ENCODE measurements at places on chromosomes 2 and 18.

DNA sequence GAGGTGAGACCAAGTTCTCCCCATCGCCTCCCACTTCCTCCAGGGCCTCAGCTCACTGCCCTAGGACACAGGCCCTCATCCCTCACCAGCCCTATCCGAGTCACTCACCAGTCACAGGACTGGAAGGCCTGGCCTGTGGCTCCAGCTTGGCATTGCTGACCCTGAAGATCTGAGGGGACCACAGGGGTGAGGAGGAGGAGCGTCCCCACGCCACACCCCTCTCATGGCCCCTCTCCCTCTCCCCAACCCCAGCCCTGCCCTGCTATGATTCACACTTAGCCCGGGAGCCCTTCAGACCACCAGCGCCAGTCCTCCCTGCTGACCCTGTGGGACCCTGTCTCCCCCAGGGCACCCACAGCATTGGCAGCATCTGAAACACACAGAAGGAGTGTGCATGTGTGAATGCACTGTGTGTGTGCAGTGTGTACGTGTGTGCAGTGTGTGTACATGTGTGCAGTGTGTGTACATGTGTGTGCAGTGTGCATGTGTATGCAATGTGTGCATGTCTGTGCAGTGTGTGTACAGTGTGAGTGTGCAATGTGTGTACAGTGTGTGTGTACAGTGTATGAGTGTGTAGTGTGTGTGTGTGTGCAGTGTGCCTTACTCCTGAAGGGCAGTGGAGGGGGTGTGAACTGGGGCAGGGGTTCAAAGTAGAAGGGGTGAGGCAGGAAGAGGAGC lies 29.4 kb upstream of the ANKRD62 start:
- no peak for DNase-seq

DNA sequence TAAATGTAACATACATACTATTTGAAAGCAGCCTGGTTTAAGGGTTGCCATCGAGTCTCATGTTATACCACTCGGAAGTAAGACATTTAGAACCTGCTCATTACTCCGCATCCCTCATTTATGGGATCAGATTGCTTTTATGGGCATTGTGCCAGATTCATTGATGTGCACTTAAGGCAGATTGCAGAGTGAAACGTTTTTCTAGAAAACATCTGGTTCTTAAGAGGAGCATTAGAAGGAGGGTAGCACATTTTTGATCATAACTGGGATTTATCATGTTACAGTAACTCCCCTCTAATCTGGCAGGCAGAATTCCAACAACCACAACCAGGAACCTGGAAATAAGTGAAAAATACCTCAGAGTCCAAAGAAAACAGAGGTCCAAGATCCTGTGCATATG lies 74.2 kb upstream of the GALNT3 start:
- DNase-seq: no peak

GRCh38 chr2:99666256-99666655 lies 176.4 kb upstream of the REV1 start:
- no peak for DNase-seq

DNA sequence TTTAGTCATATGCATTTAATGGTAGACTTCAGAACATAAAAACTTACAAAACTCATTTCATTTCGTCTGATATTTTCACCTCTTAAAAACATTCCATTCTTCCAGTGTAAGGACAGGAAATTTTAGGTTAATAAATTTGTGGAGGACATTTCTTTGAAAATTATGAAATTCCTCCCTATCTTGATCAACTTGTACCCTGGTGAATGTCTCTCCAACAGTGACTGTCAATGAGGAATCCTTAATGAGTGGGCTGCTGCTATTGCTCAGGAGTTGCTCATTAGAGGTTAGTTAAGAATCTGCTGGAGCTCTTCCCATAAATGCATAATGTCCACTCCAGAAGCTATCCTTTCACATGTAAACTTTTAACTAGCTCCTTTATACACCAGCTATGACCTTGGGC lies 69.1 kb downstream of the LRP1B start:
- no peak for DNase-seq

DNA sequence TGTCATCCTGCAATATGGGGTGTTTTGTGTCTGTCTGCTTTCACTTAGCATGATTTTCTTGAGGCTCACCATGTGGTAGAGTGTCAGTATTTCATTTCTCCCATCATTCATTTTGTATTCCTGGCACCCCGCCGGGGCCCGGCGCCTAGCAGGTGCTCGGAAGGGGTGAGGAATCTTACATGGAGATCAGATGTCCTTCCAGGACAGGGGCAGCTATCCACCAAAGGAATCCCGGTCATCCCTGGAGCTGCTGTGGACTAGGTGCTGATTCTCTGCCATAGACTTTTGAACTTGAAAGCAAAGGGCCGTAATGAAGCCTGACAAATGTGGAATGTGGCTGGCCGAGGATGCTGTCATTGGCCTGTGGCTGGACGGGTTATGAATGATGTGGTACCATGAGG lies 2.4 kb downstream of the PRELID3A start:
- DNase-seq: no peak

DNA sequence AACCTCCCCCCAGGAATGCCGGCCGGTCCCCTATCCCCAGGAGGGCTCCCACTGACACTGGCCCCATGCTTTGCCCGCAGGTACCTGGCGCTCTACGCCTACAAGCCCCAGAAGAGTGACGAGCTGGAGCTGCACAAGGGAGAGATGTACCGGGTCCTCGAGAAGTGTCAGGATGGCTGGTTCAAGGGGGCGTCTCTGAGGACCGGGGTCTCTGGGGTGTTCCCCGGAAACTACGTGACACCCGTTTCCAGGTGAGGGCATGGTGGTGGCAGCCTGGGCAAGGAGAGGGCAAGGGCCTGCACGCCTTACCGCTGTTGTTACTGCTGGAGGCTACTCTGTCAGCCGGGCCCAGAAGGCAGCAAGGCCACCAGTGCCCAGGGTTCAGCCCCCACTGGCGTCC lies 181.3 kb downstream of the SEPTIN10 start:
- DNase-seq: no peak

DNA sequence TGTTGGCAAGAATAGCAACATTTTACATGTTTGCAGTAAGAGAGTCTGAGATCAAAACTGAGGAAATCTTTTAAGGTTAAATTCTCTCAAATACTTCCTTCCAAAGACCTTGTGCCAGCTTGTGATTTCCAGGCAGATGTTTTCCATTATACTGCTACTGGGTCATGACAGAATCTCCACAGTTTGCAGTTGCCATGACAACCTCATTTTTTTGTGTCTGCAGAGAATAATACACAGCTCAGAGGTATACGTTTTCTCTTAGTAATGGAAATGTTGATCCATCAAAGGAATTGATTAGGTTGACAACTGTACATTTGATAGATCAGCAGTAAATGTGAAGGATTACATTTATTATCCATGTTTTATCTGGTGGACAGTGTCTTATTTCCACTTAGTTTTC lies 29.1 kb upstream of the CSRNP3 start:
- no peak for DNase-seq

DNA sequence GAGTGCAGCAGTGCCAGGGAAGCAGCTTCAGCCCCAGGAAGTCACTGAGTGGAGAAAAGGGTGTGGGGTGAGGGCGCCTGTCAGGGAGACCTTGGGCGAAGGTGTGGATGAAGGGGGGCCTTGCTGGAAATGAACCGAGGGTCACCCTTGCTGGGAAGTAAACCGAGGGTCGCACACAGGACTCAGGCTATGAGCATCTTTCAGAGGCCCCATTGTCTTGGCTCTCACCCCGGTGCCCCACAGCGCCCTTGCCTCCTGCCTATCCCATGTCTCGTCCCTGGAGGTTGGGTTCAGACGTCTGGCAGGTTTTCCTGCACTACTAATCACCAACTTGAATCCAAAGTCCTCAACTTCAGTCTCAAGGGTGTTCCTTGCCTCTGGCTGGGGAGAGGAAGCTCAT lies 122.8 kb upstream of the PXDN start:
- DNase-seq: no peak

- no peak for DNase-seq
Observed at GRCh38 chr2:25618676-25619075, 54.7 kb downstream of the DTNB start.

DNA sequence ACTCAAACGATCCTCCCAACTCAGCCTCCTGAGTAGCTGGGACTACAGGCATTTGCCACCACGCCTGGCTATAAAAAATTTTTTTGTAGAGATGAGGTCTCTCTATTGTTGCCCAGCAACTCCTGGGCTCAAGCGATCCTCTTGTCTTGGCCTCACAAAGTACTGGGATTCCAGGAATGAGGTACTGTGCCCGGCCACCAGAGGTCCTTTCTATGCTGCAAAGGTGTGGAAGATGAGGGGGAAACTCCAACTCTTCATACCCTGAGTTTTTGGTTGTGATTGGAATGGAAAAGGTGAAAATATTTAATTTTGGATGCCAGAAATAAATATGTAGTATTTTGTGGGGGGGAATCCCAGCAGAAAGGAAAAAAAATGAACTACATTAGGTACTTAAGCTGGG lies 36.0 kb downstream of the MRPL33 start:
- no peak for DNase-seq

- no peak for DNase-seq
Observed at GRCh38 chr2:43743706-43744105, 30.1 kb upstream of the DYNC2LI1 start.

- DNase-seq: no peak
Observed at GRCh38 chr2:198106621-198107385, 302.4 kb downstream of the PLCL1 start.

DNA sequence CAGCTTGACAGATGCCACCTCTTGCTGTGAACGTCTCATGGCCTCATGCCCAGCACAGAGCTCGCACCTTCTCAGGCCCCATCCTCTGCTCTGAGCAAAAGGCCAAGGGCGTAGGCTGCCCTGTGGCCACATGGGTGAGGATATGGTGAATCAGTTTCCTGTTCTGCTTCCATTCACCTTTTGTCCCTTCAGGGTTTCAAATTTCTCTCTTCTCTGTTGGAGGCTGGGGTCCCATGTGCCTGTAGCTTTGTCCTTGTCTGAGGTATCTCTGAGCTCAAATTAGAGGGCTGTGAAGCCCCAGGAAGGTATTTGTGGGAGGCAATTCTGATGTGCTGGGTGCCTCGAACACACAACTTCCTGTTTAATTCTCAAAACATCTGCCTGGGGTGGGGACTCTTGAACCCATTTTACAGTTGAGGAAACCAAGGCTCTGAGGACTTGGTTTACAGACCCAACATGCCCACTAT lies 29.0 kb downstream of the ZAP70 start:
- no peak for DNase-seq

DNA sequence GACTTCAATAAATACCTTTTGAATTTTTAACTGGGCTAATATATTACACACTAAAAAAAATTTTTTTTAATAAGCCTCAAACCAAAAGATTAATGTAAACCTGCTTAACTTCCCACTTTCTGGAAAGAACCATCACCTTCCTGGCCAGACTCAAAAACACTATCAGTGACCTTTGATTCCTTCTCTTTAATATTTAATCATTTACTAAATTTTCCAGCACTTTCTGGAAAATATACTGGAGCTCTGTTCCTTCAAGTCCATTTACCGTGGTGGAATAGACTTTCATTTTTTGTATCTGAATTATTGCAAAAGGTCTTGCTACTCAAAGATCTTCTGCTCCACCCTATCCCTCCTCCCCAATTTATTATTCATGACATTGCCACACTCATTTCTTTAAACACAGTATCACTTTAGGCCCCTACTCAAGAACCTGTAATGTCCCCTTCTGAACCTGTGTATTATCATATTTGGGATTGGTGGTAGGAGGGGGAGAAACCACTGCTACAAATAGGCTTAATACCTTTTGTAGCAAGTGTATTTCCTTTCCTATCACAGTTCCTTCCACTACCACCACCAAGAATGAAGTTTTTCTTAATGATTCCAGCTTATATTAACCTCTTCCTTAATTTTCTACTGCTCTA lies 7.4 kb downstream of the PPP4R3B start:
- no peak for DNase-seq

GRCh38 chr2:26801328-26801727 lies 15.5 kb downstream of the CENPA start:
- no peak for DNase-seq

- no peak for DNase-seq
Observed at GRCh38 chr2:139790807-139791752, 1010.9 kb upstream of the NXPH2 start.

- DNase-seq: no peak
Observed at GRCh38 chr2:165863810-165864261, 69.8 kb upstream of the GALNT3 start.

DNA sequence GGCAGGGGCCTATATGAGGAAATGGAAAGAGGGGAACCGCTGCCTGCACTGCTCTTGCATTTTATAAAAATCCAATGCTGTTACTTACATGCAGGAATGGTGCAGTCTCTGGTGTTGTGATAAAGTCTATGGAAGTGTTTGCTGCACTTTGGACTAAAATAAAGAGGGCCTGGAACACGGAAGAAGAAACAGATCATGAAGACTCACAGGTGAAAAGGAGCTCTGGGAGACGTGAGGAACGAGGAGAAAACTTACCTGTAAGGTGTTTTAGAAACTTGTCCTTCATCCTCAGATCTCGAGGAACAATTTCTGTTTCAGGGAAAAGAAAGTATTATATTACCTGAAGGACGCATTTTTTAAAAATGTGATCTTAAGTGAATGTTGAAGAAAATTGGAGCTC lies 1.9 kb downstream of the ALKAL2 start:
- no peak for DNase-seq

DNA sequence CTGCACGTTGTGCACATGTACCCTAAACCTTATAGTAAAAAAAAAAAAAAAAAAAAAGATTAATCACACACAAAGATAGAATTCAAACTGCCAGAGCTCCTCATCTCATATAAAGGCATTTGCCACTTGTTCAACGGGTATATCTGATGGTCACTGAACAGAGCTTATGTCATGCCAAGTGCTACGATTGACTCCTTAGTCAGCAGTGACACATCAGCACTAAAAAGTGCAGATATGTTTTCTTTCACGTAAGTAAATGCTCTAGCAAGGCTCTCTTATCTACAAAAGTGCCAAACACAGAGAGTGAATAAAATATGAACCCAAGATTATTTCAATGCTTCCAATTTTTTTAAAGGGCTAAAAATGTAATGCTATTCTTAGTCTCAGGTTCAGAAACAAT lies 1.1 kb downstream of the LMAN1 start:
- no peak for DNase-seq

DNA sequence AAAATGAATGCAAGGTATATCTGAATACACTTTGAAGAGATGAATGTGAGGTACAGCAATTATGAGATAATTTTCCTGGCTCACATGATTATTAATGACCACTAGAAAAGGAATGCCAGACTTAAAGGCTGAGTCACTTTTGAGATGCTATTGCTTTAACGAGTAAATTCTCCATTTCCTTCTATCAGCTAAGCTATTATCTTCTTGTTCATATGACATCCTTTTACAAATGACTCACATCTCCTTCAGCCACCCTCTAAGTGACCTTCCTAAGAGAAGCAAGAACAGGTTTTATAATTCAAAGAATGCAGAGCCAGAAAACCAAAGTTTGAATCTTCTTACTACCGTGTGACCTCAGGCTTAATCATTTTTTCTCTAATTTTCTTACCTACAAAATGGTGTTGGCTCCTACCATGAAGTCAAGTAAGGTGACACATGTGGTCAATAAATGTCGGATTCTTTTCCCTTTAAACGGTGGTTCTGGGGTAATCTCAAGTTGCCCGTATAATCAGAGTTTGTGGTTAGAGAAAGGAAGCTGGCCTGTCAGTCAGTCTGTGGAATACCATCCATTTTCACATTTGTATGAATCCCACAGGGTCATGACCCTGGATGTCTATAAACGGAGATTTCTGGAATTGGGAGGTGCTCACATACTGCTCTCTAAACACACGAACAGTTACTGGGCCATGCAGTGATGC lies 184.0 kb upstream of the PID1 start:
- DNase-seq: no peak
